ENCODE measurements at places on chromosomes 4 and X. TPM values are rescaled to one million over a fixed set of nuclear protein-coding genes. Genes with fewer than 3 reads are reported as not detected.

GRCh38 chr4:39346856-39347519 lies 19.2 kb downstream of the RFC1 start:
- H3K27ac ChIP-seq = no peak overlapping the region
- no peaks in the 10 kb centered on the region for H3K27me3 ChIP-seq
- no peak overlapping the region for H3K4me3 ChIP-seq
- H3K4me1 ChIP-seq = no peaks in the 10 kb centered on the region
- DNase-seq = no peak
- peaks cover 57% of the 10 kb centered on the region for H3K36me3 ChIP-seq

GRCh38 chrX:118550792-118551191 lies 55.2 kb downstream of the DOCK11 start:
- H3K27ac ChIP-seq = no peak overlapping the region
- H3K4me1 ChIP-seq = no peaks in the 10 kb centered on the region
- DNase-seq = no peak
- H3K4me3 ChIP-seq = no peak overlapping the region
- H3K27me3 ChIP-seq = no peaks in the 10 kb centered on the region

Gene STOX2
- total RNA-seq = 20.1 TPM

Gene CT45A2
- not detected for total RNA-seq

GRCh38 chr4:85778632-85779131 lies 303.7 kb downstream of the ARHGAP24 start:
- peak overlapping the region; percentile 8 for H3K4me3 ChIP-seq
- peaks cover 37% of the 10 kb centered on the region for H3K4me1 ChIP-seq
- H3K36me3 ChIP-seq = no peaks in the 10 kb centered on the region

Gene SUPT20HL1
- 0.42 TPM for total RNA-seq

Gene RAB9B
- 3.3 TPM for total RNA-seq

Gene CPLX1
- total RNA-seq = 2.4 TPM

Gene SASH3
- 10.5 TPM for total RNA-seq

Gene ABLIM2
- 29.1 TPM for total RNA-seq

DNA sequence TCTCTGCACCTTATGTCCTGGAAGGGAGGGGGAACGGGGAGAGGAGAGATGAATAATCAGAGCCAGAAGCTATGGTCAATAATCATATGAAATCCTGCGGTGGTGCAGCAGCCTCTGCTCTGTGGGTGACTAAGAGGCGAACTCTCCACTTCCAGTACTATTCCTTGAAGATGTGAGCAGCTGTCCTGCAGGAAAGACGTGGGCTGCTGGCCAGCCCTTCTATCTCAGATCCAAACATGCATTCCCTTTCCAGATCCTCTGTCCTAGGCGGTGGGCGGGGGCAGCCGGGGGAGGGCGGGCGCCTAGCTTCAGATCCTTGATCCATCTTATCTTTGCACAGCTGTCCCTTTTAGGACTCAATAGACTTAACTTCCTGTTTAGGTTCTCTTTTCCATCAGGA lies 34.5 kb downstream of the SPINK2 start:
- no peak overlapping the region for H3K27ac ChIP-seq
- DNase-seq = no peak
- H3K4me1 ChIP-seq = no peaks in the 10 kb centered on the region
- no peaks in the 10 kb centered on the region for H3K27me3 ChIP-seq

GRCh38 chrX:113770806-113771205 lies 813.1 kb upstream of the HTR2C start:
- DNase-seq = no peak
- no peak overlapping the region for H3K27ac ChIP-seq
- peaks cover 15% of the 10 kb centered on the region for H3K27me3 ChIP-seq
- H3K4me1 ChIP-seq = no peaks in the 10 kb centered on the region

Gene USP17L11
- not detected for total RNA-seq

Gene HSFX3
- not detected for total RNA-seq

- no peak overlapping the region for H3K4me3 ChIP-seq
- DNase-seq = no peak
- no peaks in the 10 kb centered on the region for H3K4me1 ChIP-seq
- H3K27ac ChIP-seq = no peak overlapping the region
- no peaks in the 10 kb centered on the region for H3K36me3 ChIP-seq
Observed at GRCh38 chr4:94924566-94924965, 166.8 kb downstream of the BMPR1B start.

Gene NCBP2L
- not detected for total RNA-seq

Gene SHROOM2
- 2.7 TPM for total RNA-seq

Gene VSIG4
- 283 TPM for total RNA-seq

GRCh38 chrX:137187540-137187939 lies 153.7 kb upstream of the GPR101 start:
- H3K4me3 ChIP-seq = no peak overlapping the region
- no peaks in the 10 kb centered on the region for H3K36me3 ChIP-seq
- no peak for DNase-seq

DNA sequence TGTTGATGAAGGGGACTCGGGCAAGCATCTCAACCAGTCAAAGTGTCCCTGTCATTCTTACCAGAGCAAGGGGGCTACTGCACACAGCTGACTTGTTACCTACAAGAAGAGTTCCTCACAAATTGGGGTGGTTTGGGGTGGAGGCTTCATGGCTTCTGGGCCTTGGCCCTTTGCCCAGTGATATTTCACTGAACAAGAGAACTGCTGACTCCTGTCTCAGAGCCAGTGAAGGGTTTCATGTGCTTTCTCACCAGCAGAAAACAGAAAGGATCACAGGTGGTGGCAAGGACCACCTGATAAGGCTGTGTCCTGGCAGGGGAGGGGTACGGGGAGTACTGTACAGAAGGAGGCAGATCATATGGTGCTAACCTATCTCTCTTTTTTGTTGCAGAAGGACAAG lies 53.5 kb downstream of the DLG3 start:
- H3K27me3 ChIP-seq = peaks cover 13% of the 10 kb centered on the region
- no peak overlapping the region for H3K27ac ChIP-seq
- no peak overlapping the region for H3K4me3 ChIP-seq
- H3K4me1 ChIP-seq = no peaks in the 10 kb centered on the region

DNA sequence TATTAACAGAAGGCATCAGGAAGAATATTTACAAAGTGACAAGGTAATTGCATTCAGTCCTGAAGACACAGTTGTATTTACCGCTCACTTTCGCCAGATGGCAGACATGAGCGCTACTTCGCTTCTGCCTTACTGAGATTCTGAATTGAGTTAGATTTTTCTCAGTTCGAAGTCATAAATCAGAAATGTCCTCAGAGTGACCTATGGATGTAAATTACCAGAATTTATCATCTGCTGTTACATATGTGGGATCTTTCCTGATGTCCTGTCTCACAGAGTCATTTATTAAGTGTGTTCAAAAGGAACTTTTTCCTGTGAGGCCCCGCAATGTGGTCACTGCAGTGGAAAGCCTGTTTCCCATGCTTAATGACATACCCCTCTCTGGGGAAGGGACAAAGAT lies 97.3 kb upstream of the DCLK2 start:
- no peaks in the 10 kb centered on the region for H3K36me3 ChIP-seq
- no peaks in the 10 kb centered on the region for H3K4me1 ChIP-seq
- H3K4me3 ChIP-seq = no peak overlapping the region

DNA sequence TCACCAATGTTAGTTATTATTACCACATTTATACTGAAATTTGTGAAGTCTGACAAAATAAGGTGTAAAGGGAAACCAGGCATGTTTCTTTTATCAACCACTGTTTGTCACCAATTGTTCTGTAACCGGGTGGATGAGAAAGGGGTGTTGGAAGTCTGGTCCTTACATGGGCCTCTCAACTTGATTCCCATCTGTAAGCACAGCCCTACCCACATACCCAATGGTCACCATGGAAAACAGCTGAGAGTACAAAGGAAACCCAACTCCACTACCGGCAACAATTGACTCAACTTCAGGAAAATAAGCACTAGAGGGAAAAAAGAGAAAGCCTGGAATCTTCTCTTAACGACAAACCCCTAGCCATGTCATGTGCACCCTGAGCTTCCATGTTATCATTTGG lies 70.8 kb upstream of the PTCHD1 start:
- H3K4me1 ChIP-seq = no peaks in the 10 kb centered on the region
- H3K27me3 ChIP-seq = no peaks in the 10 kb centered on the region
- no peak for DNase-seq
- H3K27ac ChIP-seq = no peak overlapping the region
- H3K4me3 ChIP-seq = no peak overlapping the region
- H3K36me3 ChIP-seq = no peaks in the 10 kb centered on the region

Gene HSFX2
- not detected for total RNA-seq
